ENCODE measurements at places on chromosomes 7 and 10.

DNA sequence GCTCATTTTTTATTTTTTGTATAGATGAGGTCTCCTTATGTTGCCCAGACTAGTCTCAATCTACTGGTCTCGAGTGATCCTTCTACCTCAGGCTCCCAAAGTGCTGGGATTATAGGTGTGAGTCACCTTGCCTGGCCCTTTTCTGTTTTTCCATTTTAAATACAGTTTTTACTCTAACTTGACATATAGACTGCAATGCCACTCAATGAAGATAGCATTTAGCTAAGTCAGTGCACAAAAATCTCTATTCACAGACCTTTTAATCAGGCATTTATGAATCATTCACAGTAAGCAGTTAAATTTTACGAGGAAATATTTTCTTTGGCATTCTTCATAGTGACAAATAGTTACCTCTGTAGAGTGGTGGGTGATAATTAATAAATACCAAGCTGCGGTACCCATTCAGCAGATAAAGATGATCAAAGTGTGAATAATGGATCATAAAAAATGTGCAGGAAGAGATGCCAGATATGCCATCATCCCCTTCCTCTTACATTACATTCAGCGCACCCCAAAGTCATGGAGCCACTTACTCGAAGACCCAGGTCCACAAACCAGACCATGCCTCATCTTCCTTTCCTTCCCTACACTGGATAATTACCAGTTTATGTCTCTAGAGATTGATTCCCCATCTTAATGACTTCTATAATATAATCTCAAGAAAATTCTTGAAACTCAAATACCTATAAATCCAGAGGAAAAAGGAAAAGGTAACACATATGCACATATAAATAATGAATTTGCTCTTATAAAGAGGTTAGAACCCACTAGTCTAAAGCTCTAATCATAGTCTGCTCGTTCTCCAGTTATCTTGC is 56.0 kb downstream of the UBE2H start:
- DNase-seq: no peak

- DNase-seq: no peak
These were observed 7.1 kb downstream of the NUDT1 start for GRCh38 chr7:2248984-2249694.

- no peak for DNase-seq
These were observed 91.8 kb downstream of the LARP4B start for GRCh38 chr10:839550-840205.

- no peak for DNase-seq
These were observed 25.9 kb downstream of the GPRIN2 start for GRCh38 chr10:46530249-46531186.

DNA sequence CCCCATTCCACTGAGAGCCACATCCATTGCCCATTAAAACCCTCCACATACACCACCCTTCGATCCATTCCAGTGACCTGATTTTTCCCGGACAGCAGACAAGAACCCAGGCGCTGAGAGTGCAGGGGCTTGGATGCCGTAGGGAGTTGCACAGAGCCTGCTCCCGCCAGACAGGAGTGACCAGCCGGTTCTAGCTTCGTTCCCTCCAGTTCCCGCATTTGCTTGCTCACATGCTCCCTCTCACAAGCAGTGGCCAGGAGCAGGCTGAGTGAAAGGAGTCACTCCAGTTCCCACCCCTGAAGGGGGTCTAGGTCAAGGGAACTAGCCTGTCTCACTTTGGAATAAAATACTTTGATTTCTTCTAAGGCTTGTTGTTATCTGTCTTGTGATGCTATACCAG is 119.5 kb downstream of the SKIDA1 start:
- DNase-seq: no peak

GRCh38 chr10:133280391-133281059 is 3.9 kb upstream of the ADAM8 start:
- no peak for DNase-seq

DNA sequence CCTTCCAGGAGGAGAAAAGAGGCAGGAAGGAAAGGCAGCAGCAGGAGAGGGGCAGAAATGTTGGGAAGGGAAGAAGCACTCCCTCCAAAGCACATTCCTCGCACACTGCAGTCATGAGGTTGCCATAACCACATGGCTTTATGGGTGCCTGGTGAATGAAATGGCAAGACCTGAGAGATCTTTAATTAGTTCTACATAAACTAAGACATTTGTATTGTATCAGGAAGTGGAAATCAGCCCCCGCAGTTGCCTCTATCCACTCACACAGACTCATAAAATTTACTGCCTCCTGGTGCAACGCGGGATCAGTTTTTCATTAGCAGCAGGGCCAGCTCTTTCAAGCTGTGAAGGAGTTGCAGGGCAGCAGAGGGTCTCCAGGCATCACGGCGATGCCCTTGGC is 106.4 kb downstream of the COL13A1 start:
- no peak for DNase-seq

GRCh38 chr7:83410989-83411591 is 237.8 kb downstream of the SEMA3E start:
- DNase-seq: peak; percentile 43

- no peak for DNase-seq
These were observed 41.8 kb upstream of the RABGEF1 start for GRCh38 chr7:66698652-66699205.

GRCh38 chr10:24969841-24970281 is 17.5 kb upstream of the PRTFDC1 start:
- DNase-seq: no peak

DNA sequence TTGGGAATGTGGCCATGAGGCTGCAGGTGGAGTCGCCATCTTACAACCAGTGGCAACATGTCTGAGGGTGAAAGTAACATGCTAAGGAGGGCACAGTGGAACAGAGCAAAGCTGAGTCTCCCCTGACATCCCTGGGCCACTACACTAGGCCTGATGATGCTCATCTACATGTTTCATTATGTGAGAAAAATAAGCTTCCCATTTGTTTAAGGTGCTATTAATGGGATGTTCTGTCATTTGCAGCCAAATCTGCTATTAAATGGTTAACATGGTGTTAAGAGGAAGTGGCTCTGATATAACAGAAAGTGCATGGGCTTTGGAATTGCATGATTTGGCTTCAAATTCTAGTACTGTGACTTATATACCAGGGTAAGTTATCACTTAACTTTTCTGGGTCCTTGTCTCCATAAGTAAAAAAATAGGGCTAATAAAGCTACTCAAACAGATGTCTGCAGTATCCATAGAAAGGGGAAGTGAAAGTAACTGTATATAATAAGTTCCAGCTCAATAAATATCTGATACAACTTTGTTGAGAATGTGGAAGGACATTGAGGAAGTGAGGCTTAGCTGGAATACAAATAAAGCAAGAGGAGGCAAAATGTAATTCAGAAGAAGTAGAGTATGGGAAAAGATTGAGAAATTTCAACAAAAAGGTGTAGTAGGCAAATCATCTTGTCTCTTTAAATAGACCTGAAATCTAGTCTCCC is 158.9 kb downstream of the RTKN2 start:
- peak; percentile 89 for DNase-seq

GRCh38 chr10:78508955-78509748 is 475.5 kb downstream of the RPS24 start:
- no peak for DNase-seq

DNA sequence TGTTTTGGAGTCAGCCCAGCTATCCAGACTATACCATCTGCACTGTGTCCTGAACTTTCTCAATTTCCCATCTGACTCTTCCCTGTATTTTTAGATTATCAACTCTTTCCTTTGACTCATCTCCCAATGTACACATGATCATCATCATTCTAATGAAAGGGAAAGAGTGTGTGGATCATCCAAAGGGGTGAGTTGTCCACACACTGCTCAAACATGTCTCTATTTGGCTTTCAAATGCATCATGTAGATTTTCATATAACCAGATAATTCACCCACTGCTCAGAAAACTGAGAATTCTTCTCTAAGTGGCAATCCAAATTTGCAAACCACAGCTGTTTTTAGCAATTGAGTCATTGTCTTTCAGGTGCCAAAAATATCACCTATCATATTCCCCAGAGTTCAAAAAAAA is 190.2 kb upstream of the HPS1 start:
- DNase-seq: no peak

DNA sequence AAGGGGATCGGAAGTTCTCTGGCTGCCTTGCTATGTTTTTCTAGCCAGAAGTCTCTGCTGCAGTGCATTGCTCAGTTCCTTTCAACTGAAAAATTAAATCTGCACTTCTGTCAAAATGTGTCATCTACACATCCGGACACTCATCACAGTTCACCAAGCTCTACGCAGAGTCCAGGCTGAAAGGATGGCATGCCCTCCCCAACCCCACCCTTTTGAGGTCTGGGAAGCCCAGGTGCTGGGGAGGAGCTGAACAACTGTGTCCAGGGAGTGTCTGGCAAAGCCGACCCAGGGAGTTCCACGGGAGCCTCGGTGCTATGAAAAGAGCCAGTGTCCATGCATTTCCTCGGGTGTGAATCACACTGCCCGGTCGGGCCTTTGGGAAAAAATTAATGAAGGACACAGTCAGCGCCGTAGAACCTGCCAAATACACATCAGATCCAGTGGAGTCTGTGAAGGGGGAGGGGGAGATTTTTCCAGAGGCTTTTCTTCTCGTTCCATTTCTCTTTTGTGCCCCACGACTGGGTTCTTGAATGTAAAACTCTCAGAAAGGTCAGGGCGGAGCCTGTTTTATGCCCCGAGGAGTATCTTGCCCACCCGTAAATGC is 757 bp upstream of the PALS2 start:
- DNase-seq: peak; percentile 19

GRCh38 chr10:126628746-126629145 is 41.7 kb downstream of the C10orf90 start:
- DNase-seq: no peak

- DNase-seq: no peak
These were observed 28.2 kb downstream of the ZCCHC24 start for GRCh38 chr10:79417266-79417665.

DNA sequence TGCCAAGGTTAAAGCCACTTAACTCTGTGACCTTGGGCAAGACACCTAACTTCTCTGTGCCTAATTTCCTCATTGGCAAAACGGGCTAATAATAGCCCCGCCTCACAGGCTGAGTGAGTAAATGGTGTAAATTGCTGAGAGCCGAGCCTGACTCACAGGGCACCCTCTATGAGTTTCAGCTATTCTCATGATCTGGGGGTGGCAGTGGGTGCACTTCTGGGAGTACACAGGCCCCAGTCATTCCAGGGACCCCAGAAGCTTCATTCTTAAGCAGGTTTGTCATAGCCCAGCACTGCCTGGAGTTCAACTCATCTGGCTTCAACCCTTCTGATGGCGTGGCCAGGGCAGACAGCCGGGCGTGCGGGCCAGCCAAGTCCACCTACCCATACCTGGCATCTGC is 137.2 kb downstream of the GRID1 start:
- DNase-seq: no peak

- no peak for DNase-seq
These were observed 63.3 kb downstream of the IMMP2L start for GRCh38 chr7:111499027-111499426.

- DNase-seq: no peak
These were observed 1.2 kb downstream of the GAL3ST4 start for GRCh38 chr7:100166970-100167911.

DNA sequence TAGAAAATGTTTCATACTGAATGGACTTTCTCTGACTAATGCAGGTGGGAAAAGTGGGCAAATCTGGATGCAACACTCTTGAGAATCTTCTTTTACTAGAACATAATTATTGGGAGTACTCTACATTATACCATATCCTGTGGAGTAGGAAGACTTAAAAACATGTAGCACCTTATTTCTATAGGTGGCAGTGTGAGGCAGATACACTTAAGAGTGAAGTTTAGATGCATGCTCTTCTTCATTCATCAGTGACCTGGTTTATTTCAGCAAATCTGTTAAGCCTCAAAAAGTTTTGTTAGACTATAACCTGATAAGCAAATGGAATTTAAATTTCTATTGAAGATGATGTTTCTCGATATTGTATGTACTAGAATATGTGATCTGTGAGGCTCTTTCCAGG is 1087.1 kb upstream of the LRRN3 start:
- DNase-seq: no peak

GRCh38 chr7:131071786-131072504 is 255.7 kb upstream of the MKLN1 start:
- DNase-seq: peak; percentile 11

DNA sequence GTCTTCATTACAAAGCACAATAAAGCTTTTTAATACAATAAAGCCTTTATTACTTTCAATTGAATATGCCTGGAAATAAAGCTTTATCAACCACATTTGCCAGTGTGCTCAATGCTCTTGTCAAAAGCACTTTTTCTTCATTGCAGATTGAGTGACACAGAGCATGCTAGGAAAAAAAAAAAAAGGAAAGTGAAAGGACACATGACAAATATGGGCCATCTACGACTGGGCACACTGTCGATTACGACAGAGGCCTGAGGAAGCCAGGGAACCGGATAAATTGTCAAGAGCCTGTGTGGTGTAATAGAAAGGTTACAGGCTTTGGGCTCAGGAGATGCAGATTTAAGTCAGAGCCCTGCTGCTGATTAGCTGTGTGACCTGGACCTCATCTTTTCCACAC is 84.8 kb upstream of the LRGUK start:
- no peak for DNase-seq

- DNase-seq: no peak
These were observed 136.2 kb downstream of the SORCS3 start for GRCh38 chr10:104777086-104777799.

DNA sequence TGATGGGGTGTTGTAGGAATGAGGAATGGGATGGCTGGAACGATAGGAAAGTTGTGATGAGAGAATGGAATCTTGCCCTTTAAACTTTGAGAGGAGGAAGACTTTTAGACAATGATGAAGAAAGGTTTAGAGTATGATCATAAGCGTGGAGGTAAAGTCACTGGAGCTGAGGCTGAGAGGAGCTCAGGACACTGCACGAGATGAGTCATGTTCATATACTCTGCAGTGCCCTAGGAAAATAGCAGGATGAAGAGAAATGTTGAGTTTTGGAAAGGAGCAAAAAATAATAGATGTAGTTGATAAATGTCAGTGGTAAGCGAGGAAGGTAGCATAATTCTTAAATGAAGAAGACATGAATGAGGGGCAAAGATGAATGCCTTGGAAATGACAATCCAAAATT is 28.3 kb upstream of the CUL1 start:
- DNase-seq: no peak

DNA sequence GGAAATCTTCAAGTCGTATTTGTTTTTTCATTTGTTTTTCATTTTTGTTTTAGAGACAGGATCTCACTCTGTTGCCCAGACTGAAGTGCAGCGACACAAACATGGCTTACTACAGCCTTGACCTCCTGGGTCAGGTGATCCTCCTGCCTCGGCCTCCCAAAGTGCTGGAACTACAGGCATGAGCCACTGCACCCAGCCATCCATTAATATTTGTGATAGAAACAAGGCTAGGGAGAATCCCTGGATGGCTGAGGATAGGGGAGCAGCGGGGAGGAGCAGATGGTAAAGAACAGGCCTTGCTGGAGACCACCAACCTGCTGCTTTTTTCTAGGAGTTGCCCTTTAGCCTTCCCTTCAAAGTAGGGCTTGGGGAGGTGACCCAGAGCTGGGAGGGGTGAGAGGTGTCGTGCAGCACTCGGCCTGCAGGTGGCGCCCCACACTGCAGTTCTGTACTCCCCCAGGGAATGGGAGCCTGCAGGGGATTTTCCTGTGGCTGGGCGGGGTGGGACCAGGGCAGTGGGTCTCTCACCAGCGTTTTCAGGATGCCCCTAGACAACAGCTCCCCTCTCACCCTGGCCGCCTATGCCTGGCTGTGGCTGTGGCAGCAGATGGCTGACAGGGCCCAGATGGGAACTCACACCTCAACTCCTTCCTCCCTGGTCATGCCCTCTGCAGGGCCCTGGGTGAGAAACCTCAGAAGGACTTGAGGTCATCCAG is 12.6 kb upstream of the CDH23 start:
- DNase-seq: peak; percentile 62
